ENCODE measurements at places on chromosomes 2 and 18. TPM values are rescaled to one million over a fixed set of nuclear protein-coding genes. Genes with fewer than 3 reads are reported as not detected.

RFTN2 gene
- total RNA-seq = 10.2 TPM

C2orf78 gene
- total RNA-seq = not detected

SLC39A10 gene
- total RNA-seq = 38.5 TPM

GPR39 gene
- total RNA-seq = 24.4 TPM

SERPINB10 gene
- total RNA-seq = not detected

ITGA6 gene
- total RNA-seq = 43.1 TPM

GRCh38 chr2:120624738-120625446, 110.8 kb upstream of the GLI2 start:
- DNase-seq = no peak

DNA sequence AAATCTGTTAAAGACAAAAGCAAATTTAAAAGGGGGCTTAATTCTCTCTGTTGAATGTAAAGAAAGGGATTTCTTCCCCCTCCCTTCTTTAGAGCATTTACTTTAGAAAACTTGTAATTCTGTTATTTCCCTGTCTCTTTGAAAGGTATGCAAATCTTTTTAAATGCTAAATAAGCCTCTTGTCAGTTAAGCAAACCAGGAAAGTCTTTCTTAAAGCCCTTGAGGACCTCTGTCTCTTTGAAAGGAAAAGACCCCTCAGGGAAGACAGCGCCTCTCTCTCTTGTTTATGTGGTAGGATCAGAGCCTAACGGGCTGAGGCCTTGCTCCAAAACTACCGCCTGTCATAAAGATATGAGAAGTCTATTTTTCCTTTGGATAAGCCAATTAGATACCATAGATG, 139.9 kb upstream of the CDH7 start:
- no peak for DNase-seq

GRCh38 chr2:182558564-182558963, 131.7 kb upstream of the PDE1A start:
- DNase-seq = no peak

DNA sequence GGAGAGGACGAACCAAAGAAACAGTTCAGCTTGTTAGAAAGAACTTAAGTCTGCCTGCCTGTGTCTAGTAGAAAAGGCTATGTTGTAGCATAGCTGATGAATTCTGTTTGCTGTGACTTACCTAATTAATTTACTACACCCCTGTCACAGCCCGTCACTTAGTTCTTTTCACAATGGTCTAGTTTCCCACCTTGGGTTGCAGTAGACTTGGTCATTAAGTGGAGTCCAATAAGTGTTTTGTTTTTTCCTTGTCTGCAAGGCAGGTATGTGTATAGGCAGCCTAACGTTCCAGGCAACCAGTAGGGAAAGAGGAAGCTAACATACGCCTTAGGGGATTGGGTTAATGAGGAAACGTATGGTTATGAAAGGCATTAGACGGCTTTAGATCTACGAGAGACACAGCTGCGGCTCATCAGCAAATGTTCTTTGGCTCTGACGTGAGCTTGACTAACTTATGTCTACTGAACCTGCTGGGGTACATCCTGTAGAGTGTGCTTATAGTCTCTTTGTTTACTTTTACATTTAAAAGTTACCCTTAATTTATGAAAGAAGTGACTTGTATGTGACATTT, 180.1 kb downstream of the PRPF40A start:
- no peak for DNase-seq

- DNase-seq = no peak
Measured at GRCh38 chr2:174535757-174536703, 49.2 kb upstream of the GPR155 start.

All from left lung (tissue), 14 donors.